Memory B cell (primary cell): ENCODE measurements at places on chromosomes 11 and 22.

GRCh38 chr11:122883646-122883979 lies 1.1 kb downstream of the JHY start:
- no peak for DNase-seq

DNA sequence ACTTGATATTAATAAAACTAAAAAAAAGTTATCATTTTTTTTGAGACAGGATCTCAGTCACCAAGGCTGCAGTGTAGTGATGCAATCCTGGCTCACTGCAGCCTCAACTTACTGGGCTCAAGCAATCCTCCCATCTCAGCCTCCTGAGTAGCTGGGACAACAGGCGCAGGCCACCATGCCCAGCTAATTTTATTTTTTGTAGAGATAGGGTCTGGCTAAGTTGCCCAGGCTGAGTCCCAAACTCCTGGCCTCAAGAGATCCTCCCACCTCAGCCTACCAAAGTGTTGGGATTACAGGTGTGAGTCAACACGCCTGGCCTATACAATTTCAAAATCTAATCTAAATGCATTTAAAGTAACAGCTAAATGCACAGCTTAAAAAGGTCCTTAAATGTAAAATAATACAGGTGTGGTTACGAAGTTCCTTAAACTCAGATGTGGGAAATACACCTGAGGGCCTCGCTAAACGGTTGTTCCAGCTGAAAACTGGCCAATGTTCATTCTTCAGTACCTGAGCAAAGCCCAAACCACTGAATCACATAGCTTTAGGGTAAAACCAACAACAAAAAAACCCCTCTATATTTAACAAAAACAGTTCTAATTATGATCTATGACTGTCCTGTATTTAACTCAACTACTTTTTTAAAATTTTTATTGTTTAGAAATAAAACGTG lies 11.8 kb downstream of the NAP1L4 start:
- no peak for DNase-seq

DNA sequence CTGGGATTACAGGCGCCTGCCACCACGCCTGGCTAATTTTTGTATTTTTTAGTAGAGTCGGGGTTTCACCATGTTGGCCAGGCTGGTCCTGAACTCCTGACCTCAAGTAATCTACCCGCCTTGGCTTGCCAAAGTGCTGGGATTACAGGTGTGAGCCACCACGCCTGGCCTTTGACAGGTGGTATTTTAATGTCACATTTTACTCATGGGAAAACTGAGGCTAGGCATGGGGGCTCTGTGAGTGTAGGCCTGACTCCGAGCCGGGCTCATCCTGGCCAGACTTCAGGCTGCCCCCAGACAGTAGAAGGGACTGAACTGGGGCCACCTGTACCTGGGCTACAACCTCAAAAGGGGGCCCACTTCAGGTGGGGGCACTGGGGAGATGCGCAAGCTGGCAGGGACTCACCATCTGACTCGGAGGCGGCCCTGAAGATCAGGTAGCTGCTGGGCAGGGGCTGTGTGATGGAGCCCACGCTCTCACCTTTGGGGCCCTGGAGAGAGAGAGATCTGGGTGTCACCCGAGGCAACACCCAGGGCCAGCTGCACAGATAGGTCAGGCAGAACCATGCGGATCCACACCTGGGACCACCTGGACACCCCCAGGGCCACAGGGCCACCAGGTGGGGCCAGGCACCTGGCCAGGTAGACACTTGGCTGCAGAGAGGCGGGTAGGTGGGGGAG lies 45.8 kb downstream of the OSBPL5 start:
- DNase-seq, result no peak

GRCh38 chr11:86799680-86800075 lies 664 bp upstream of the PRSS23 start:
- no peak for DNase-seq

DNA sequence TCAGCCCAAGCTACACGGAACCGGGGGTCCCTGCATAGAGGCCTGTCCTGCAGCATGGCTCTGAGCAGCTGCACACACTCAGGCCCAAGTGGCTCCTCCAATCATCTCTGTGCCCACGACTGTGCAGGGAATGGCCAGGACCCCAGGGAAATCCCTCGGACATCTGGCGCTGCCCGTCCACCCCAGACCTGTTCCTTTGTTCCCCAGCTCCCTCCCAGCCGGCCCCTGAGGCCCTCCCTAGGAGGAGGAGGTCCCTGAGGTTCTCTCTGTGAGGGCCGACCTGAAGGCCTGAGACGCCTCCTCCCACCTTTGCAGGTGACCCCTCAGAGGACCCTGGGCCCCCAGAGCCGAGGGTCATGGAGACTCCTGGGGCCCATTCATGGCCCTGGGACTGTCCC lies 1.1 kb downstream of the MLC1 start:
- DNase-seq, result no peak

DNA sequence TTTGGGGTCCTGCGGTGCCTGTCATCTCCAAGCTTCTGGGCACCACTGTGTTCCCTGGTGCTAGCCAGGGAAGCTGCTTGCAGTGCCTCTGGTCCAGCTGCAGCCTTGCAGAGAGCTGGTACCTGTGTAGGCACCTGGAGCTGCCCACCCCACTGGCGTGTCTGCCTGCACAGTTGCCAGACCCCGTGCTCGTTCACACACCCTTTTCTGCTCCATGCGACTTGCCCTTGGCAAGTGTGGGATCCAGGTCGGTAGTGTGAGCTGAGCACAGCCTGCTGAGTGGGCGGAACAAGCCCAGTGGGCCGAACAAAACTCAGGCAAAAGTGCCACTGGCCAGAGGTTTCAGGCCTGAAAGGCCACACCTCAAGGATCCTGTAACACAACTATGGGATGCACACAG lies 146.5 kb upstream of the MTMR2 start:
- no peak for DNase-seq

GRCh38 chr11:45761659-45762058 lies 43.3 kb upstream of the SLC35C1 start:
- DNase-seq, result no peak

DNA sequence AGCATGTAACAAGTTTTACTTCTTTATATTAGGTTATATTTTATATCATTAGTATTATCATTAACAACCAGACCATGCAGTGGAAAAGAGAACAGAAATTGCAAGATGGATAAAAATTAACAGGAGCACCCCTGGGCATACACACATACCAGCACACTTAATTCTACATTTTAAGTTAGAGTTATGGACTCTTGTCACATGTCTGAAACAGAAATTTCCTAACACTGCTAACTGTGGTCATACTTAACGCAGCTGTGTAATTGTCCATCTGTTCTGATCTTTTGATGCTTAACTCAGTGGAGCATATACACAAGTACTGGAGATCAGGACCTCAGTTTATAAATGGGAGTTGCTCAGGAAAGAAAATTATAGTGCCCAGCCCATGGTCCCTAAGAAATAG lies 358 bp downstream of the OR52H1 start:
- DNase-seq, result no peak

GRCh38 chr11:113476553-113476952 lies 1.4 kb upstream of the DRD2 start:
- DNase-seq, result no peak

GRCh38 chr22:26435327-26436093 lies 6.5 kb downstream of the ASPHD2 start:
- DNase-seq, result no peak

DNA sequence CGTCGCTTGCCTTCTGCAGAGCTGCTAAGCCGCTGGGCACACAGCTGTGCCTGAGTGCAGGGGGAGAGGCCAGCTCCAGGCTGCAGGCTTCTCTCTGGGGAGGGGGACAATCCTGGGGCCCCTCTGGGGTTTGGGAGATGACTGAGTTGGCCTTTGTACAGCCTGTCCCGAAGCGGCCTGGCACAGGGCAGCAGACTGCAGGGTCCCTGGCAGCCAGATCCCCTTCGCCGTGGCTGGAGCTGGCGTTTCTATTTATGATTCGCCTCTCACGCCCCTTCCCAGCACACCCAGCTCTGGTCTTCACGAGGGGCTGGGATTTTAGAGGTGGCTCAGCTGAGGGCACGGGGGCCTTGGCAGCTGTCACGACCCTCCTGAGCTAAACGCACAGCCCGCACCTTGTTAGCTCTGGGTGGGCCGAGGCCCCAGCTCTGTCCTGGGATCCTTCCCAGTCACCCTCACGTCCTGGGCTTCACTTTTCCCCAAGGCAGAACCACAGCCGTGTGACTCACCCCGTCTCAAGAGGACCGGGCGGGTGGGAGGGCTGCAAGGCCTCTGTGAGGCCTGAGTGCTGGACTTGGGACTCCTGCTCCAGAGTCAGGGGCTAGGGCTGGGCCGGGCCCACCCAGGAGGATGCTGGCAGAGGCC lies 18.4 kb downstream of the OSBPL5 start:
- no peak for DNase-seq
